ENCODE measurements at places on chromosomes 4 and X.

DNA sequence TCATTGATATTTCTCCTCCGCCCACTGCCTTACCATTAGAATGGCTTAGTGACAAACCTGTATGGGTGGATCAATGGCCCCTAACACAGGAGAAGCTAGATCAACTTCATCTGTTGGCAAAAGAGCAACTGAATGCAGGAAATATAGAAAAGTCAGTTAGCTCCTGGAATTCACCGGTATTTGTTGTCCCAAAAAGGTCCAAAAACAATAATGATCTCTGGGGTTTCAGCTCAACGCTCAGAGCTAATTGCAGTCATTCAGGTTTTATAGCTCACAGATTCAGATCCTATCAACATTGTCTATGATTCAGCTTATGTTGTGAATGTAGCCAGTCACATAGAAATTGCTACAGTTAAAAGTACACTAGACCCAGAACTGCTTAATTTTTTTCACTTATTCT, 124.0 kb upstream of the ZCCHC13 start:
- no peak for DNase-seq

GRCh38 chr4:38759113-38759789, 23.5 kb downstream of the TLR10 start:
- DNase-seq: peak; percentile 59

- DNase-seq: no peak
Observed at GRCh38 chrX:46715997-46716396, 42.9 kb downstream of the SLC9A7 start.

- DNase-seq: no peak
Observed at GRCh38 chrX:18900401-18900976, 83.4 kb downstream of the PHKA2 start.

GRCh38 chr4:7434766-7435150, at the start of gene PSAPL1:
Gene PSAPL1, minus strand, starts transcription at chr4:7434930. Its CDS starts 51 bp downstream, at chr4:7434879.
- peak; percentile 86 for DNase-seq

- DNase-seq: no peak
Observed at GRCh38 chr4:119218093-119218492, 5.6 kb downstream of the USP53 start.

GRCh38 chr4:70704215-70704930, 16.0 kb downstream of the UTP3 start:
- DNase-seq: peak; percentile 70

DNA sequence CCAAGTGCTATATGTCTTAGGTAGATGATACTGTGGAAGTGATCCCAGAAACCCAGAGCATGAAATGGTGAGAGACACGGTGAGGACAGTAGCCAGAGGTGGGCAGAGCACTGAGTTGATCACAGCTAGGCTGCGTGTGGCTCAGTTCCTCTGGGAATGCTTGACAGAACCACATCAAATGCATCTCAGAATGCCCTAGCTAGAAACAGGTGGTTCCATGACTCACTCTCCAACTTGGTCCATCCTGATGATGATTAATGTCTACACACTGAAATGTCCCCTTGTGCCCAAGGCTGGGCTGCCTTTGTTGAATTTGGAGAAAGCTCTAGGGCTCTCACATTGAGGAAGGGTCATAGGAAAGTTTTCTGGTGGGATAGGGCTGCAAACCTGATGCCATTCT, 113.6 kb downstream of the ZNF518B start:
- DNase-seq: no peak
